ENCODE measurements at places on chromosomes 5 and 9.

DNA sequence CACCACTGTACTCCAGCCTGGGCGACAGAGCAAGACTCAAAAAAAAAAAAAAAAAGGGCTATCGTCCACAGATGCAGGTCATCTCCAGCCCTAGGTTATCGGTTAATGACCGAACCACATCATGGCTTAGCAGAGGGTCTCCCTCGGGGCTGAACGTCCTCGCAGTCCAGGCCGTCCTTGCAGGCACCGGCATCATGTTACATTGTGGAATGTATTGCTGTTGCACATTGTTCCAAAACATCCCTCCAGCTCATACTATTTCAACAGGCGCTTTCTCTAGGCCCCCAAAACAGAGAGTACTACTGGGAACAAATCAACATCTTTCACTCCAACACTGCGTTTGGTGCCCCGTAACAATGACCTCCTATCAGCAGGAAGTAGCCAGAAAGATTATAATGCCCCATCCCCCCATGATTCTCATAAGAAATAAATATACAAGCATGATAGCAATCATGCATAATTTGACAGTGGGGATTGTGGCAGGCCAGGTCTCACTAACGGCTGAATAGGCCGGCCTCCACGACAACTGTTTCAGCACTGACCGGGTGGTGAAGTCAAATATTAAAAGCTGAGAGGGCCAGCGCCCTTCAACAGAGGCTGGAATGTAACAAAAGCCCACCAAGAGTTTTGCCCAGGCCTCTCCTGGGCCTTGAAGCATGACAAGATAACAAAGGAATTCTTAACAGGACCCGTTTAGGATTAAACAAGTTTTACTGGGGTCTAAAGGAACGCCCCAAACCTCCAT, 1.1 kb upstream of the LCN9 start:
- DNase-seq, result no peak

GRCh38 chr5:86974955-86975354, 292.7 kb upstream of the RASA1 start:
- no peak for DNase-seq

- no peak for DNase-seq
Measured at GRCh38 chr9:96008502-96009222, 133.2 kb downstream of the ERCC6L2 start.

DNA sequence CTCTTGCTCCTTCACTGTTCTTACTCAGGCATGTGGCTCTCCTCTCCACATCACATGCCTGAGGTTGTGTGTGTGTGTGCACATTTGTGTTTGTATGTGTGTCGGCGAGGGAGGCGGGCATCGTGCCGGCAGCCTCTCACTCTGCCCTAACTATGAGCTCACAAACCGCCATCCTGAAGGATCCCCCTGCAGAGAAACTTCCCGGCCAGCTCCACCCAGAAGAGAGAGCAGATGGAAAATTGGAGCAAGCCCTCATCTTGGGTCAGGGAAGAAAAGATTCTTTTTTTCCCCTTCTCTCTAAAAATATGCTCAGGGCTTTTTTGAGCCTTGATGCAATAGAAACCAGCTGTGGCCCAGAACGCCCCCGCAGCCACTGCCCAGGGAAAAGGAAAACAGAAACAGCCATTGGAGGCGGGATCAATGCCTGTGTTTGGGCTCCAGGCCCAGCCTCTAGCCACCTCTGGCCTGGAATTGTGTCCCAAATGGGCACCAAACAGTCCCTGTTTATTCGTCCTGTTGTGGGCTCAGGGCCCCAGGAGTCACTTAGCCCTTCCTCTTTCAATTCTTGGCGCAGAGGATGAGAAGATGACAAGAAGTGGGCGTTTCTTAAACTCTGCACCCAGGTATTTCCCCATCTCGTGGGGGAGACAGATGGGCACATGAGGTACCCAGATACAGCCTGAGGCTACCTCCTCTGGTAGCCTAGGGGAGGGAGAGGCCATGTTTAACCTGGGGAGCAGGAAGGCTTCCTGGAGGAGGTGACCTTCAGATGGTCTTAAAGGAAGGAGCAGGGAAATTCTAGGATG, 151.5 kb downstream of the RGS3 start:
- DNase-seq, result no peak

- DNase-seq, result peak; percentile 15
Measured at GRCh38 chr5:55601204-55601618, 66.4 kb upstream of the PLPP1 start.

DNA sequence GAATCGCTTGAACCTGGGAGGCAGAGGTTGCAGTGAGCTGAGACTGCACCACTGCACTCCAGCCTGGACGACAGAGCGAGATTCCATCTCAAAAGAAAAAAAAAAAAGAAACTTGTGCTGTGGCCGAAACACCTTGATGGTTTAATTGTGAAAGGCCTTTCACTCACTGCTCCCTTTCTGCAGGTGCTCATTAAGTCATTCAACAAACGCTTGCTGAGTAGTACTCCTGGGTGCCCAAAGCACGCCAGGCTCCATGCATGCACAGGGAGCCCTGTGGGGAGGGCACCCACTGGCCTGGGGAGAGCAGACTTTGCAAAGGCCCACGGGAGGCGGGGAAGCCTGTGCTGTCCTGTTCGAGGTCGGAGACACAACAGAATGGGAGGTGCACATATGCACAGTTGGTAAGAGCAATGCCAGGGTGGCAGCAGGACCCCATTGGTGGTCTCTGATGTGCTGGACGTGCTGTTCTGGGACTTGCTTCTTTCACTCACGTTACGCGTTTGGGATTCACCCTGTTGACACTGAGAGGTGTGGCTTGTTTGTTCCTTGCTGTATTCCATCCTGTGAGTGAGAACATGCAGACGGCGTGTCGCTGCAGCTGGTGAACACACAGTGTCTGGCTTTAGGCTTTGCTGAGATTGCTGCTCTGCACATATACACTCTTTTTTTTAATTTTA, 3.0 kb upstream of the ENTPD2 start:
- no peak for DNase-seq

GRCh38 chr5:16712178-16712577, 95.4 kb upstream of the RETREG1 start:
- DNase-seq, result no peak

GRCh38 chr5:57494104-57495098, 11.8 kb upstream of the ACTBL2 start:
- no peak for DNase-seq

- DNase-seq, result no peak
Measured at GRCh38 chr5:107389130-107389774, 281.5 kb downstream of the EFNA5 start.

GRCh38 chr5:66701244-66701643, 105.1 kb downstream of the MAST4 start:
- no peak for DNase-seq

DNA sequence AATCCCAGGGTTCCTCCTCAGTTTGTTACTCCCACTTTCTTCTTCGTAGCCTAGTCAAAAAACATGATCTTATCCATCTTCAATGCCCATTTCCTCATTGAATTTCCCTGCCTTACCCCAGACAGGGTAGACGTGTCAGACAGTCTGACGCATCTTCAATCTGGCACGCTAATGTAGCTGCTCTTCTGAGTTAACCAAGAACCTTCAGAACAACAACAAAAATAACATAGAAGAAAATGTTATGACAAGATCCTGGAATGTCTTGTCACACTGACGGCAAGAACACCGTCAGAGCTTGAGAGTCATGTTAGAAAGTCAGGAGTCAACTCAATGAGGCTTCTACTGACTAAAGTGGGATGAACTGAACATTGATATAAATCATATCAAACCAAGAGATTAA, 122.7 kb upstream of the SPDL1 start:
- no peak for DNase-seq

DNA sequence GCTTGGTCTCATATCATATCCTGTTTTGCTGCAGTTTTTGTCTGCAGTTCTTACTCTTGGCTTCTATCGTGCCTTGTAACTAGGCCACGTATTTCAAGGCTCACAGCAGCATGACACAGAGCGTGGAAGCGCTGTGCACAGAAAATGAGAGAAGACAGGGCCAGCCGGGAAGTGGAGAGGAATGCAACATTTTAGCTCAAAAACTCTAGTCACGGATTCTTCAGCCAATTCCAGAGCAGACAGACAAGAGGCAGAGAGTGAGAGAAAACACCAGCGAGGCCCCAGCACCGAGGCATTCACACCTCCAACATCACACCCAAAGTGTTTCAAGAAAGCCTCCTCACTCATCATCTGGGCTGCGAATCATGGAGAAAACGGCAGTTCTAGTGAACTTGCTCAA, 160.8 kb downstream of the DNAH5 start:
- DNase-seq, result no peak

- no peak for DNase-seq
Measured at GRCh38 chr5:124200381-124200780, 546.1 kb downstream of the ZNF608 start.

Data from neuronal stem cell (in vitro differentiated cells).